RPMI8226 (cell line): ENCODE measurements at places on chromosomes 11 and 22.
A peak's percentile ranks its signal among the peaks of the same experiment; 100 is the strongest.

DNA sequence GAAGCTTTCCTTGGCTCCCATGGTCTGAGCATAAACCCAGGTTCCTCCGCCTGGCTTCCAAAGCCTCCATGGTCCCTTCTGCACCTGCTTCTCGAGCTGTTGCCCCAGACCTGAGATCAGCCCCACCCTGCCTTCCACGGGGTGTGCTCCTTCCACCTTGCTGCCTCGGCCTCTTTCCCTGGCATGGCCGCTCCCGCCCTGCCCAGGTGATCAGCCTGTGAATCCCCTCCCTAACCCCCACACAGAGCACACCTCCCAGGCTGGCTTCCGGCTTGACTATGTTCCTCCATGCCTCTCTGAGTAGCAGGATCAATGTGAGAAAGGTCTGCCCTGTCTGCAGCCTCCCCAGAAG lies 2.7 kb upstream of the PPP6R3 start:
- no peak for DNase-seq

DNA sequence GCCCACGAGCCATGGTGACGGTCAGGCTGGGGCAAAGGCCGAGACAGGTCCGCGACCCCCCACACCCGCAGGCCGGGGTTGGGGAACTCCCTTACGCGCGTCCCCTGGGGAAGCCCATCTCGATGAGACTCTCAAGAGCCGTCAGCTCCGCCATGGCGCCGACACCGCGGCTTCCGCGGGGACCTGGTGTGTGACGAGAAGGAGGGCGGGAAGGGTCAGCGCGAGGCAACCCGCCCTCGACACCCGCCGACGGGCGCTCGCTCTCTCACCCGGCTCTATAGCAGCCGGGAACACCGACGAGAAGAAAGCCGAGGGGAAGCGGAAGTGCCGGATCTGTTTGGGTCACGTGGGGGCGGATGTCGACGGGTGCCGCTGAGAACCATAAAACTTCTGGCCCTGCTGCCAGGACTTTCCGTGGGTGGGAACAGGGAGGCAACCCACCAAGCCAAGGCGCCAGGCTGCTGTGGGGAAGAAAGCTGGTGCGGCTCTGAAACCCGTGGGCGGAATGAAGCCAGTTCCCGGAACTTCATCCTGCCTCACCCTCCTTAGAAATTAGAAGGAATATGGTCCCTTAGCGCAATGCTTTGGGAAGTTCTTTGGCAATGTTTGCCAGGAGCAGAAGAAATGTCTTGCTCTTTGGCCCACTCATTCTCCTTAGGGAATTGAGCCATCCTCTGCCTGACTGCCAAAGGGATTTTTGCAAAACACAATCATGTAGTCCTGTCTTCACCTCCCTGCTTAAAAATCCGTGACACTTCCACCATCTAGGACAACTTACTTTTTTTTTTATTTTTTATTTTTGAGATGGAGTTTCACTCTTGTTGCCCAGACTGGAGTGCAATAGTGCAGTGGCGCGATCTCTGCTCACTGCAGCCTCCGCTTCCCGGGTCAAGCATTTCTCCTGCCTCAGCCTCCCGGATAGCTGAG lies at the start of gene UBXN1:
UBXN1 (minus strand) TSS at position 304 of the 927 bp plus-strand sequence; CDS start at position 154, 150 bp downstream.
- peak; percentile 94 for DNase-seq

- DNase-seq: no peak
These were observed 14.3 kb downstream of the ARFGAP3 start for GRCh38 chr22:42842658-42843370.

DNA sequence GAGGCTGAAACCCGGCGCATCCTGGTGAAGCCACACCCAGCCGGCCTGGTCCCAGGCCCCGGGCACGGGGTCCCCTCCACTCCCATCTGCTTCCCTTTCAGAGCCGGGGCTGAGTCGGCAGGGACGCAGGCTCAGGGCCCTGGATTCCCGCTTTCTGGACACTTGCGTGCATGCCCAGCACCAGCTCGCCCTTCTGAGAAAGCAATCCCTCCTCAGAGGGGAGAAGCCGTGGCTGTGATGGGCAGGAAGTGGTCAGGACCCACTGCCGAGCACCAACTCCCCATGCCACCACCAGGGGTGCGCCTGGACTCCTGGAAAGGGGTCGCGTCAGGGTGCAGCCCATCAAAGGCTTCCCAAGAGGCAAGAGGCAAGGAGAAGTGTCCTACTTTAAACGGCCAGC lies 15.1 kb downstream of the CDKN1C start:
- DNase-seq: no peak

DNA sequence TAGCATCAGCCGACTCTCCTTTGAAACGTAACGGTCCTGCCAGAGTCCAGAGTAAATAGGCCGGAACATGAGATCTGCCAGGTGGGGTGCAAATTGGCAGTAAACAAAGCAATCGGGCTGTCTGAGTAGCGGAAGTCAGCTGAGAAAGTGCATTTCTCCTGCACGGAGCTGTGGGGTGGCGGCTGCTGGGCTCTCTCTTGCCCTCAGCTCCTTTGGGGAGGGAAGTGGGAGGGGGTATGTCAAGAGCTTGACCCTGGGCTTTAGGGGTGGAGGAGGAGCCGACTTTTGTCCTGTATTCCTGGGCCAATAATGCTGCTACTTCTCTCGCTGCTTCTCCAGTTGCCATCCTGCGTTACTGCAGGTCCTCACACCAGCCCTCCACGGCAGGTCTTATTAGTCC lies 11.6 kb downstream of the GRIK4 start:
- DNase-seq: no peak

DNA sequence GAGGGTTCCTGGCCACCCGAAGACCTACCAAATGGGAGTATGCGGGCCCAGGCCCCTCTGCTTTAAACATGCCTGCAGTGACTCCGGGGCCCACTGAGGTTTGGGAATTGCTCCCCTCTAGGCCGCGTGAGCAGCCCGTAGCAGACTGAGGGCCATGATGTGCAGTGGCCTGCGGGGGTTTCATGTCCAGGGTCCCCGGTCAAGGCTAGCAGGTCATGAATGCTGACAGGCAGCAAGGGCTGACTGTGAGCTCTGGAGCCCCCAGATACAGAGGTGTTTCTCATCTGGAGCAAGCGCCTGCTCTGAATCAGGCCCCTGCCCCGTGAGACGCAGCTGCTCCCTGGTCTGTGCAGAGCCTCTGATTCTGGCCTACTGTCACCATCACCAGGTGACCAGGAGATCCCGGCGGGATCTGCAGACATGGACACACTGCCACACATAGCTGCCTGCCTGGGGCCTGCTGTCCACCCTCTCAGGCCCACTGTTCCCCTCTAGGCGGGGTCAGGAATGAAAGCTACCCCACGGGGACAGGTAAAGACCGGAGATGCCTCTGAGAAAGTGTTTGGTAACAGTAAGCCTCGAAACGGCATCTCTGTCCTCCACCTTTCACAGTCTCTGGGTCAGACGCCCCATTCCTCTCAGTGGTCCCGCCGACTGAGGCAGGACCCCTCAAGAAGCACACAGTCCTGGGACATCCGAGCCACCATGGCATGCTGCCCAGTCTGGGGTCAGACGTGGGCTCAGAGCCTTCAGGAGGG lies 73.3 kb downstream of the PARVB start:
- DNase-seq: no peak

DNA sequence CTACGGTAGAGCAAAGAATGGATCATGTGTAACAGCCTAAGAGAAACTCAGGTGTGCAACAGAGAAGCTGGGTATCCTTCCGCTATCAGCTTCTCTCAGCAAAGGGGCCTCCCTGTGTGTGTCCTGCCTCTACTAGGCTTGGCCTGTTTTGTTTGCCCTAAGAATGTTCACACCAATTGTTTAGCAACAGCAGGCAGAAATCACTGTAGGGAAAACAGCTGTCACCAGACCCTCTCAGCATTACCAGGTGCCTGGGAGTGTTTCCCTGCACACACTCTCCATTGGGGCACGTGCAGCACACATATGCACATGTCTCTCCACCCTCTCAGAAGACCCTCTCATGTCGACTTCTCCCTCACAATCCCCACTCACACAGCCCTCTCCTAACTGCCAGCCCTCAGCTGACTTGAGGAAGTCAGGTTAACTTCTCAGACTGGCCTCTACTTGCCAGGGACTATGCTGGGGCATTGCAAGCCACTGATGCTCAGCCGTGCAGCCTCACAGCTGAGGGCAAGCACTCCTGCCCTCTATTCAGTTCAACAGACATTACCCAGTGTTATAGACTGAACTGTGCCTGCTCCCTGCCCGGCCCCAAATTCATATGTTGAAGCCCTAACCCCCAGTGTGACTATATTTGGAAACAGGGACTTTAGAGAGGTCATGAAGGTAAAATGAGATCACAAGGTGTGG lies 97.6 kb downstream of the TRIM29 start:
- DNase-seq: no peak

DNA sequence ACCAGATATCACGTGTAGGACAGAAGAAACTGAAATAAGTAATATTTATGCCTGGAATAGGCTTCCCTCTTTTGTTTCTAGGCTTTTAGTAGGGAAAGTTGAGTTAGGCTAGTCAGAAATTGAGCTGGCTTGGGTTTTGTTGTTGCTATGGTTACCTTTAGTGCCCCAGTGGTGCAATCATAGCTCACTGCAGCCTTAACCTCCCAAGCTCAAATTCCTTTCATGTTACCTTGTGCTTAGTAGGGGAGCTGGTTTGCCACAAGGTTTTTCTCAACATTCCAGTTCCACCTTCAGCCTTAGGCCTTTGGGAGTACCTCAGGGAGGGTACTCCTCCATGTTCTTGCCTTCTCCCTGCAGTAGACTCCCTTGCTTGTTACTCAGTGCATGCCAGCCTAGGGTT lies 69.1 kb upstream of the SUSD2 start:
- no peak for DNase-seq

GRCh38 chr11:119976805-119977560 lies 160.9 kb downstream of the TRIM29 start:
- DNase-seq: no peak

GRCh38 chr11:14202251-14203196 lies 156.5 kb downstream of the RRAS2 start:
- DNase-seq: peak; percentile 6

DNA sequence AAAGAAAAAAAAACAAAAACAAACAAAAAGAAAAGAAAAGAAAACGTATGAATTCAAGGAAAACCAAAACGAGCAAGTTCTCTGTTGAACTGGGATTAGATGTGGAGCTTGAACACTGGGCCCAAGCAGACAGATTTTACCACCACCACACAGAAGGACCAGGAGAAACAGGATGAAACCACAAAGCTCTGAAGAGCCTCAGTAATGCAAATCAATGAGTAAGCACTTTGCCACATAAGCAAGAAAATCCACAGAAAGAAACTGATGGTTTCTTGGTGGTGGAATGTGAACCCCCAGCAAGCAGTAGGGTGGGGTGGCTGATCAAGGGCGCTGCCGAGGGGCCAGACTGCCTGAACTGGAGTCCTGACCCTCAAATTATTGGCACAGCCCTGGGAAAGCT lies 50.9 kb upstream of the NFRKB start:
- DNase-seq: peak; percentile 39

GRCh38 chr22:27602390-27602789 lies 199.2 kb downstream of the MN1 start:
- DNase-seq: no peak

DNA sequence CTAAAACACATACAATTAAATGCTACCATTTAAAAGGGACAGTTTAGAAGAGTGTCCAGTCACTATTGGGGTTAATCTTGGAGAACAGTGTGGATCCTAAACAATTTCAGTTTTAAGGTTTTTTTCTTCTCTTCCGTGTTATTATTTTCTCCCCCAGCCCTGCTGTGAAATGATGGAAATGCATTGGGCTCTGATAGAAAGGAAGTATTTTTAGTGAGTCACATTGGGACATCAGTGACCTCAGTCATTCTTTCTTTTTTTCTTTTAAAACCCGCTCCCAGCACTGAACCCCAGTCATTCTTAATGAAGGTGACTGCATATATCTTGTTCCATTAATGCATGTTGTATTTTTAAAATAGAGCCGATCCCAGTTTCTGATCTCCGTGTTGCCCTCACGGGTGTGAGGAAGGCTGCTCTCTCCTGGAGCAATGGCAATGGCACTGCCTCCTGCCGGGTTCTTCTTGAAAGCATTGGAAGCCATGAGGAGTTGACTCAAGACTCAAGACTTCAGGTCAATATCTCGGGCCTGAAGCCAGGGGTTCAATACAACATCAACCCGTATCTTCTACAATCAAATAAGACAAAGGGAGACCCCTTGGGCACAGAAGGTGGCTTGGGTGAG lies 93.2 kb upstream of the OR4B1 start:
- DNase-seq: no peak

DNA sequence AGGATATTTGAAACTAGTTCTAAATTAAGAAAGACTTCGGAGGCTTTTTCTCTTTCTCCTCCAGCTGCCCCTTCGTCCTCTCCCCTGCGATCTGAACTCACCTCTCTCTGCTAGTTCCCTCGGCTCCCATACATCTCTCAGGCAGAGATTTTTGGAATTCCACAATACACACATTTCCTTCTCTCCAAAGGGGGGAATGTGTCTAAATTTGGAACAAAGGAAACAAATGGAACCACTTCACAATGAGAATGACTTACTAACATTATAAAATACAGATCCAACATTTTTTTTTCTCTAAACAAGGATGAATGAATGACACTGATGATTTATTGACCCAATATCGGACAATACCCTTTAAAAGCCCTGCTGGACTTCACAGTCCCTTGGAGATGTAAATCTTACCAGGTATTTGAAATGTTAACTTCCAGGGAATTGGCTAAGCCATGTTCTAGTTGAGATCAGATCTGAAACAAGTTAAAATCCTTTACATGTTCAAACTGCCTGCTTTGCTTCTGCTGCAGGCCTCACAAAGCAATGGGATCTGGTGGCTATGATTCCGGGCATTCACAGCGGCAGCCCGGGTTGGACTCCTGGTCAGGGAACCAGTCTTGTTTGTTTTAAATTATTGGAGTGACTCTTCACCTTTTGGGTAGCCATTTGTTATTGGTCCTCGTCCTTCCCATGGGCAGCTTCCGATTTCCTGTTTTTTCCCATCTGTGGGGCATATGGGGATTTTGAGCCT lies 20.5 kb upstream of the GSTP1 start:
- DNase-seq: no peak

- DNase-seq: no peak
These were observed 686.6 kb downstream of the BRD1 start for GRCh38 chr22:49140911-49141665.
